ENCODE measurements at places on chromosomes 12 and 14.

GRCh38 chr14:103074729-103075367 lies 9.2 kb upstream of the LBHD2 start:
- peak; percentile 2 for DNase-seq

DNA sequence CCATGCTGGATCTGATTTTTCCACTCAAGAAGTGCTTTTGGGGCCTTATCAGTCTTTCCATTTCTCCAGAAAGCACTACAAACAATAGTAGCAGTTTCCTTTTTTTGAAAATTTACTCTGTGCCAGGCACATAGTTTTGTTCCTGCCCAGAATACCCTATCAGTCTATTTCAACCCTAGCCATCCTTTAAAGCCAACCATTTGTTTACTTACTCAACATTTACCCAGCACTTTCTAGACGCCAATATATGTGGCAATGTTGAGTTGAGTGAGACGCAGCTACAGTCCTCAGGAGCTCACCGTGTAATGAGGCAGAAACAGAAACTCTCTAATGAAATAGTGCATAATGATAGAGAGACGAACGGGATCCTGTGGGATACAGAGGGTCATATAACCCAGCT lies 32.9 kb upstream of the CHST11 start:
- no peak for DNase-seq

- DNase-seq, result no peak
Observed at GRCh38 chr14:100239211-100239839, 381 bp downstream of the YY1 start.

DNA sequence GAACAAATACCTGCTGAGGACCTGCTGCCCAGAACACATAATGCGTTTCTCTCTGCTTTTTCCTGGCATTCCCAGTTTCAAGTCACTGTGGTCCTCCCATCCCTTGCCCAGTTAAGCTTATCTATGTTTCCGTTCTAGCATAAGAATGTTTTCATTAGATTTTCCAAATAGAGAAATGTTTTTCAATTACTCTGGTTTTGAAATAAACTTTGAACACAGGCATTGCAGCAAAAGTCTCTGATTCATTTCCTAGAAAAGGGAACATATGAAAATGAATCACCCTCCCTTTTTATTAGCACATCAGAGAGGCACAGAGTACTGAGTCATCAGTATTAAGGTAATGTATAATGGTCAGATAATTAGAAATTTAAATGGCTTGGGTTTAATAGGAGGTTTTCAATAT lies 201.1 kb upstream of the TMEM260 start:
- no peak for DNase-seq

DNA sequence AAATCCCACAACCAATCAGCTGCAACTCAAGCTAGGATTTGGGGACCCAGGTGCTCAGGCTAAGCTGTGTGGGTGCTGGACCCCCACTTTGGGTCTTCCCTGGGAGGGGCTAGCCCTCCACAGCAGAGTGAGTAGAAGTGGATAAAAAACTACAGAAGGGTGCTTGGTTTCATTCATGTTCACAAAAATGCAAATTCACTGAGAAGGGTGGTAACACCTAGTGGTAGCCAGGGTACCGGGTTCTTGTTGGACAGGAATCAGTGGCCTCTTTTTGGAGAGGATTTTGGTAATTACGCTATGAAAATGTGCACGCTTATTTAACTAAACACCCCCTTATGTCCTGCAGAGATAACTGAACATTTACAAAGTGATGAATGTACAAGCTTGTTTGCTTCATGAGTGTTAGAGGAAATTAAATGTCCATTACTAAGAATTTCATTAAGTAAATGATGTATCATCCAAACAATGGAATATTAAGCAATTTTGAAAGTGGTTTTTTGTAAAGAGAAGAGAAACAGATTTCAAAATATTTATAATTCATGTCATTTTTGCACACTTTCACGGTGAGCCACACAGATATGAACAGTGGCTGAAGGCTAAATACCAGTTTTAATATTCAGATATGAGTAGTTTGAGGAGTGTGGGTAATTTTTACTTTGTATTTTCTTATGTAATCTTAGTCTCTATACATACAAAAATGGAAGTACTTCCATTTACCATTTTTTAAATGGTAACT lies 78.3 kb downstream of the DDX51 start:
- DNase-seq, result no peak

GRCh38 chr12:12563290-12563928 lies 746 bp upstream of the DUSP16 start:
- no peak for DNase-seq

- DNase-seq, result no peak
Observed at GRCh38 chr12:39138268-39138667, 232.9 kb upstream of the CPNE8 start.

- DNase-seq, result no peak
Observed at GRCh38 chr12:1855241-1855640, 34.9 kb downstream of the LRTM2 start.

DNA sequence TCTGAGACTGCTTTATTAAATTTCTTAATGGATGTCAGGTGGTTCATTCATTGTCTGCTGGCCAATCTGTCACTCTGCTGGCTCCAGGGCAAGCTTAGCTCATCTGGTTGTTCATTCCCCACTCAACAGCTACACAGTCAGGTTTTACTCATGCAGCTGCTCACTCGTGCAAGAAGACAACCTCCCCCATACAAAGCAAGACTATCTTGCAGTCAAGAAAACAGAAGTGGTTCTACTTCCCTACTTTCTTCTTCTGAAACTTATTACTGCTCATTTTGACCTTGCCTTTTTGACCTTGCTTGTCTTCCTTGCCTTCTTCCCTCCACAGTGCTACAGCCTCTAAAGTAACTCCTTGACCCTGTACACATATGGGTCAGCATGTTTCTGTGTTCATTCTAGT lies 277.9 kb downstream of the SSPN start:
- DNase-seq, result no peak

GRCh38 chr12:24705216-24705615 lies 243.7 kb downstream of the BCAT1 start:
- no peak for DNase-seq

DNA sequence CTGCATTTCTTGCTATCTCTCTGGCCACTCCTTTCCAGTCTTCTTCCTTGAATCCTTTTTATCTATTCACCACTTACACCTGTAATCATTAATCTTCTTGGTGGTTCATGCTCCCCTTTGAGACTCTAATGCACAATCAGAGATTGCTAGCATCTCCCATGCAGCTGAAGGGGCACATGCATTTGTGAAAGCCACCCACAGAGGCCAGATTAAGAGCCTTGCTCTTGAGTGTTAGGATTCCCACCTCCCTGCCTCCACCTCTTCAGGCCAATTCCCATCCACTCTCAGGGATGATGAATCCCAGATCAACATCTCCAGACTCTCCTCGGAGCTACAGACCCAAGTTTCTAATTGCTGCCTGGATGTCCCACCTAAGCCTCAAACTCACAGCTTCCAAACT lies 19.4 kb upstream of the KRT18 start:
- DNase-seq, result no peak

GRCh38 chr14:36512585-36513003 lies 7.4 kb downstream of the NKX2-1 start:
- no peak for DNase-seq

DNA sequence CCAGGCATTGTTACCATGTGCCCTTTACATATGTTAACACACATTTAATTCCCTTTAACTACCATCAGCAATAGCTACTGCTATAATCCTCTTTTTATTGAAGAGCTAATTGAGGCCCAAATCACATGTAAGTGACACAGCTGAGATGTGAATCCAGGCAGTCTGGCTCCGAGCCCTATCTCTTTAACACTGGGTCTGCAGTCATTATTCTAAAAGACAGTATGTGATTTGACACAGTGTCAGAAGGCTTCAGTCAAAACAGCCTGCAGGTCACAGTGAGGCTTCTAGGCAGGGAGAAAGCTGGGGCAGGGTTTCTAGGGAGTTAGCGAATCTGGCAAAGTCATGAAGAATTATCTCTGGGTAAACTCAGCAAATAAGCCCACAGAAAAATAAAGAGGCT lies 148.2 kb downstream of the KIF21A start:
- no peak for DNase-seq

DNA sequence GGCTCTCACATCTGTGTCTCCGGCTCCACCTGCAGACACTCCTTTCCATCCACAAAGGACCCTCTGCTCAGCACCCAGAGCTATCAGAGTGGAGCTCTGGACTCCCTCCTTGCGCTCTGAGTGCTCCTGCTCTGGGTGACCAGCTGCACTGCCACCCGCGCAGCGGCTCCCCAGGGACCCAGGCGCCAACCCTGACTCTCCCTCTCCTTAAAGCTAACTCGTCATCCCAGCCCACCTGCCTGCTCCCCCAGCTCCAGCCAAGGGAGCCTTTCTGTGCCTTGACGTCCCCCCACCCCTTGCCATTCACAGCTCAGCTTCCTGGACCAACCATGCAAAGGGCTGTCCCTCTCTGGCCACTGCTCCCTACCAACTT lies 99.0 kb downstream of the SETD3 start:
- DNase-seq, result no peak

- DNase-seq, result peak; percentile 71
Observed at GRCh38 chr14:91573894-91574837, 64.1 kb upstream of the PPP4R3A start.

DNA sequence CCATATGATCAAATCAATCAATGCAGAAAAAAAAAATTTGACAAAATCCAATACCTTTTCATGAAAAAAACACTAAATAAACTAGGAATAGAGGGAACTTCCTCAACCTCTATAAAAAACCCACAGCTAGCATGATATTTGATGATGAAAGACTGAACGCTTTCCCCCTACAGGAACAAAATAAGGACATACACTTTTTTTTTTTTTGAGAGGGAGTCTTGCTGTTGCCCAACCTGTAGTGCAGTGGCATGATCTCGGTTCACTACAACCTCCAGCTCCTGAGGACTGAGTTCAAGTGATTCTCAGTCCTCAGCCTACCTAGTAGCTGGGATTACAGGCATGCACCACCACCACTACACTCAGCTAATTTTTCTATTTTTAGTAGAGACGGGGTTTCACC lies 17.9 kb upstream of the CAMKK2 start:
- DNase-seq, result no peak

DNA sequence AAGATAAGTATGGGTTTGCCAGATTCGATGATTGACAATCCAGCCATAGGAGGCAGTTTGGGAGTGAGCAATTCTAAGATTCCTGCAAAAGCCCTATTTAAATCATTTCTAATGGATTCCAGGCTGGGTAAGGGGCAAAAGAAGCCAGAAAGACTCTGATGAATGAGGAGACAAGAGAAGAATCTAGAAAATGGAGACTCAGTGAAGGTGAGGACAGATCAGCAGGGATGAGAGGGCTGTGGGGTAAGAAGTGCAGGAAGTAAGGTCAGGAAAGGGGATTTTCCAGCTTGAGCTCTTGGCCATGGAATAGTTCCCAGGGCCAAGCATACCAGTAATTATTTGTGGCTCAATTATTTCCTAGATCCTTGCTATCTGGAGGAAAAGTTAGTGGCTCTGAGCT lies 87.3 kb downstream of the TMX1 start:
- DNase-seq, result no peak

GRCh38 chr12:8596561-8596960 lies 16.1 kb downstream of the AICDA start:
- no peak for DNase-seq

GRCh38 chr14:96002498-96002884 lies 36.7 kb upstream of the C14orf132 start:
- DNase-seq, result no peak

DNA sequence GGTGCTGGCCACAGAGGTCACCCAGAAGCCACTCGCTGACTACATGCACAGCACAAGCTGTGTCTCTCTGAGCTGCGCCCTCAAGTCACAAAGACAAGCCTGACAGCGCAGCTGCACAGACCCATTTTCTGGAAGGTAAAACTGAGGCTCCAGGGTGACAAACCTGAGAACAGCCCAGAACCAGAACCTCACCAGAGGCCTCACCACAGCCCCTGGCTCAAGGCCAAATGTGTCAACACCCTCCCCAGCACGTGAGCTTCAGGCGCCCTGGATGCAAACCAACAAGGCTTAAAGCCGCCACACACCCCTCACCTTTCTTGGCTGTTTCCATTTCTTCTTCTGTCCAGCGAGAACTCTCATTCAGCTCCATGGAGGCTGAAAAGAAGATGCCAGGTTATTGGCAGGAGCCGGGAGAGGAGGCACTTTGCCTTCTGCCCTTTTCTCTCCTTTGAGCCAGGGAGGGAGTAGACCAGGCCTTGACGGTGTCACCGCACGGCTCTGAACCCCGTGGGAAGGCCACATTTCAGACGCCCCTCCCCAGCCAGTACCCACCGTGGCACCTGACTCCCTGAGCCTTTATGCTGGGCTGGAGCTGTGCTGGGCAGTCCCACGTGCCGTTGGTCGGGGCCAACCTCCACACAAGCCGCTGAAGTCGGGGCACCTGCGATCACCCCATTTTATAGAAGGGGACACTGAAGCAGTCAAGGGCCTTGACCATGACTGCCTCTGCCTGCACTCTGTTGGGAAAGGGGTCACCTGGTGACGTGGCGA lies 103.1 kb downstream of the RFLNA start:
- DNase-seq, result no peak

- DNase-seq, result no peak
Observed at GRCh38 chr14:36462890-36463289, 57.1 kb downstream of the NKX2-1 start.
